KG1 (cell line): ENCODE measurements at places on chromosomes 3 and 15.

DNA sequence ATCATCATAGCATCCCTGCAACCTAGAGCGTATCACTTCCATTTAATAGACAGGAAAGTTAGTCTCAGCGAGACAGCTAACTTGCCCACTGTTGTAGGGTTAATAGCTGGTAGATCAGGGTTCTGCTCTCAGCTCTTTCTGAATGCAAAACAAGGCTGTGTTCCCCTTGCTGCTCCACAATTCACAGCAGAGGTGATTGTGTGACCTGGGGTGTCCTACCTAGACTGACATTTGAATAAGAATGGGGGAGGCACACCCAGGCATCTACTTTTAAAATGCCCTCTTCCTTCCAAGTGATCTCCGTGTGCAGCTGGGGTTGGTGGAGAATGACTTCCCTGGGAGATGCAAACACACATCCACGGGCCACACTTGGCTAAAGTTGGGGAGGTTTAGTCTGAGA lies 43.0 kb upstream of the CACNA2D3 start:
- DNase-seq: no peak

DNA sequence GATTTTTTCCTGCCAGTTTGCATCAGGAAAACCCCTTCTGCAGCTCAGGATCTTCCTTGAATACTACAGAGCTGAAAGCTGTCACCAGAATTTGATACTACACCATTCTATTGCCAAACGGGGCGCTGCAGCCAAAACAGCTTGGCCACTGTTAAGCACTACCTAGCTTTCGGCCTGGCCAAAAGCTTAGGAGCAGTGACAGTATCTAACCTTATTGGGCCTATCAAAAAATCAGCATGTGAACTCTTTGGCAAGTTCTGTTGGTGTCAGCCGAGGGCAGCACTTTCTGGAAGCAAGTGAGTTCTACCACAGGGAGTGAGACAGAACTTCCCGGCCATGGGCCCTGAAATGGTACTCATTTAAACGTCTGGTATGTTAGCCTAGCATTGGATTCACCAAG lies 16.1 kb upstream of the GYG1 start:
- no peak for DNase-seq

GRCh38 chr3:195104340-195104739 lies 166.6 kb downstream of the XXYLT1 start:
- DNase-seq: no peak

GRCh38 chr3:141115789-141116541 lies 64.8 kb downstream of the SPSB4 start:
- no peak for DNase-seq

DNA sequence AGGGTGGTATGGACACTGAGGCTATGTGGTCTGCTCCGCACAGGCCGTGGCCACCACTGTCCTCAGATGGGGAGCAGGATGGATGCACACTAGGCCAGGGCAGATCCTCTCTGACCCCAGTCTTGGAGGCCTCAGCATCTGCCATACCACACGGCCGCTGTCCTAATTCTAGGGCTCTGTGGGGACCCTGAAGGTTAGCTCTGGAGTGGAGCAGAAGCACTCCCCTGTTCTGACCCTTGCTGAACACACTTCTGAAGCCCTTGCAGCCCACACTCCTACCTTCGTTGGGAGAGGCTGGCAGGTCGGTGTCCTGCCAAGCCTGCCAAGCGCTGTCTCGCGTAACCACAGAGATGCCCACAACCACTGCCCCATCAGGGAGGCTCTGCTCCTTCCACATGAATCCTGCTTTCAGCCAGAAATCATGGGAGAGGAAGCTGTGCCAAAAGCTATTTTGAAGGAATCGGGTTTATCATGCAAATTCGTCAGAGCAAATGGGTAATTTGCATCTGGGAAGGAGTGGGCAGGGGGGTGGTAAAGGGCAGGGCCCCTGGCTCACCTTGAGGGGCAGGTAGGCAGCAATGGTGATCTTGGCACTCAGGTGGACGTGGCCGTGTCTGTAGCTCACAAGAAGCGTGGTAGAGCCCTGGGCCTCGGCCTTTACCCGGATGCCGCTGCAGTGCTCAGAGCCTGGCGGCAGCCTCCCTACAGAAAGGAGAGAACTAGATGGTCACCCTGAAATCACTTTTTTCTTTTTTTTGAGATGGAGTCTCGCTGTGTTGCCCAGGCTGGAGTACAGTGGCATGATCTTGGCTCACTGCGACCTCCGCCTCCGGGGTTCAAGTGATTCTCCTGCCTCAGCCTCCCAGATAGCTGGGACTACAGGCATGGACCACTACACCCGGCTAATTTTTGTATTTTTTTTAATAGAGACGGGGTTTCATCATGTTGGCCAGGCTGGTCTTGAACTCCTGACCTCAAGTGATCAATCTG lies 54.4 kb downstream of the NUP210 start:
- no peak for DNase-seq

GRCh38 chr3:118765636-118766305 lies 268.9 kb downstream of the IGSF11 start:
- DNase-seq: no peak

DNA sequence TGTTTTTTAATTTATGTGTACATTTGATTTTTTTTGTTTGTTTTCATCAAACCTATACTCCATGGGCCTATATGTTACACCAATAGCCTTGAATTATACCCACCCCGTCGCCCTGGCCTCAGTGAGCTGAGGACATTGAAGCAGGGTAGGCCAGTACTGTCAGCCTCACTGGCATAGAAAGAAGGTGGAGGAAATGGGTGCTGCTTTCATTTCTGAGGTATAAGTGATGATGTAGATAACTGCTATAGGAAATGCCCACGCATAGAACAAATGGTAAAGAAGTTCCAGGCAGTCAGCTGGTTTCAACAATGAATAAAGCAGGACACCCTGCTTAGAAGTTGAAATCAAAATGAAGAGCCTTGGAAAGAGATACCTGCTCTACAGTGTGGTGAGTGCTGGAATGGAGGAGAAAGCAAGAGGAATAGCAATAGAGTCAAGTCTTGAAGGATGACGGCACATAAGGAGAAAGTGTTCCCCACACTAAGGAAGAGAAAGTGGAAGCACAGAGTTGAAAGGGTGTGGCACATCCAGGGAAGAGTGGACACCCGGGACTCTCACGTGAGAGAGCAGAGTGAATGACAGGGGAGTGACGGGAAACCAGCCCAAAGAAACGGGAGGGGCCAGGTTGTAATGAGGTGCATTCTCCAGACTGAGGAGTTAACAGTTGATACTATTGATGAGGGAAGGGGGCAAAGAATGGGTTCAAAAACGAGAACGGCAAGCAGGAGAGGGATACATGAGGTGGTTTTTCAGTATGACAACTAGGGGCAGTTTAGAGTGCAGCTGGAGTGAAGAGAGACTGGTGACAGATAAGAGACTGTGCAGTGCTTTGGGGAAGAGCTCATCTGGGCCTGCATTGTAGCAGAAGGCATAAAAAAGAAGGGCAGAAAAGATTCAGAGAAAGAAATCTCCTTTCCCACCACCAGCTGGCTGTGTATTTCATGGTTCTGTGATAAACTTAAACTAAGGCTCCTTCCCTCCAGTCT lies 70.5 kb downstream of the KLHL25 start:
- no peak for DNase-seq

- DNase-seq: no peak
Measured at GRCh38 chr3:140706360-140706759, 28.5 kb downstream of the TRIM42 start.
